ENCODE measurements at places on chromosomes 6 and 20. TPM values are rescaled to one million over a fixed set of nuclear protein-coding genes. Genes with fewer than 3 reads are reported as not detected.

Gene ZNF343
- 4.1 TPM for polyA plus RNA-seq

Gene TGM2
- not detected for polyA plus RNA-seq

Gene SOBP
- 13.2 TPM for polyA plus RNA-seq

Gene VSTM2L
- 23.6 TPM for polyA plus RNA-seq

Gene HLA-DOB
- not detected for polyA plus RNA-seq

Gene RAMACL
- polyA plus RNA-seq: 27.2 TPM

Gene SLC17A1
- polyA plus RNA-seq: not detected

Gene RNF182
- 9.5 TPM for polyA plus RNA-seq

Gene HCRTR2
- polyA plus RNA-seq: not detected

Gene EEF1A2
- 15.1 TPM for polyA plus RNA-seq

Gene DSP
- polyA plus RNA-seq: 0.28 TPM

Gene SALL4
- polyA plus RNA-seq: not detected

Gene NDRG3
- polyA plus RNA-seq: 47.9 TPM

Gene MCHR2
- not detected for polyA plus RNA-seq

Gene B3GALT4
- 2.3 TPM for polyA plus RNA-seq

Gene MOG
- 1.7 TPM for polyA plus RNA-seq

Gene DLL1
- polyA plus RNA-seq: 0.17 TPM

Gene SEL1L2
- polyA plus RNA-seq: 2.1 TPM

Gene VWA7
- 3.1 TPM for polyA plus RNA-seq

Gene EYS
- polyA plus RNA-seq: 0.91 TPM

Gene ABRACL
- 17.3 TPM for polyA plus RNA-seq

Gene CST5
- polyA plus RNA-seq: not detected

Gene PRR18
- 0.15 TPM for polyA plus RNA-seq

Gene RHAG
- polyA plus RNA-seq: not detected

Gene BANF2
- polyA plus RNA-seq: 21.1 TPM

Gene LRRC73
- 6.4 TPM for polyA plus RNA-seq

Gene SUPT3H
- 15.3 TPM for polyA plus RNA-seq

Gene GPR63
- polyA plus RNA-seq: 129 TPM

Gene SNAP25
- polyA plus RNA-seq: 1,248 TPM

Gene TRIM40
- polyA plus RNA-seq: not detected

Gene SLC16A10
- 6.8 TPM for polyA plus RNA-seq

Gene SIRPB2
- not detected for polyA plus RNA-seq

Gene SEMG1
- polyA plus RNA-seq: not detected

Gene OVOL2
- 0.98 TPM for polyA plus RNA-seq

Gene RSPO3
- 69.2 TPM for polyA plus RNA-seq

Gene PACSIN1
- 4.6 TPM for polyA plus RNA-seq

Gene RIN2
- 5.1 TPM for polyA plus RNA-seq

Gene MAPK13
- 0.69 TPM for polyA plus RNA-seq

Gene PHACTR3
- polyA plus RNA-seq: 15.5 TPM

Gene RSPO4
- not detected for polyA plus RNA-seq

Gene LY6G5B
- polyA plus RNA-seq: 1.8 TPM

Gene LKAAEAR1
- polyA plus RNA-seq: not detected

All from Purkinje cell (primary cell).